ENCODE measurements at places on chromosomes 3 and 15.

DNA sequence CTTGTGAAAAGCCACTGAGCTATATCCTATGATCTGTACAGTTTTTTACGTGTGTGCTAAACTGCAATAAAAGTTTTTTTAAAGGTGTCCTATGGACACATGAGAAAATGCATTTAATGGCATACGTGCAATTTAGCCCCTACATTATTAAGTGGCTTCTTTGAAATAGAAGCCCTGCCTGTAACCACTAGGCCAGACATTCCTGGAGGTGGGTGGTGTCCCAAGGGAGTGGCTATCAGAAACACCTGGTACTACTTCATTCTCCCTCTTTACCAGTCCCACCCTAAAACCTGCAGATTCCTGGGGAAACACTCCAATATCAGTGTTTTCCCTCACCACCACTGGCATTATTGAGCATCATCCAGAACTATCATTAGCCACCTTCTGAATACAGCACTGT lies 100.0 kb downstream of the OXNAD1 start:
- no peak for DNase-seq

DNA sequence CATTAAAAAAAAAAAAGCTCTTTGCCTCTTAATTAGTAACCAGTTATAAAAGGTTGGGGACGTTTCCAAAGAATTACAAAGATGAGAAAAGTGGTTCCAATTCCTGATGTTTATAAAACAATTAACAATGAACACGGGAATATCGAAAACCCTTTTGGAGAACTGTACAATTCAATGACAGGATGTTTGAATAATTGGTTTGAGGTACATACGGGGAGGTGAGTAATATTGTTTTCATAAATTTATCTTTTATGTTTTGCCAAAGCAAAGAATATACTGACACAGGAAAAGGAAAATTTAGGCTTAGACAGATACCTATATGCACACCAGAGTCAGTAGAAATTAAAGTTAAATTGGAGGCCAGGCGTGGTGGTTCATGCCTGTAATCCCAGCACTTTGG lies 94.6 kb upstream of the LMOD3 start:
- DNase-seq, result no peak

DNA sequence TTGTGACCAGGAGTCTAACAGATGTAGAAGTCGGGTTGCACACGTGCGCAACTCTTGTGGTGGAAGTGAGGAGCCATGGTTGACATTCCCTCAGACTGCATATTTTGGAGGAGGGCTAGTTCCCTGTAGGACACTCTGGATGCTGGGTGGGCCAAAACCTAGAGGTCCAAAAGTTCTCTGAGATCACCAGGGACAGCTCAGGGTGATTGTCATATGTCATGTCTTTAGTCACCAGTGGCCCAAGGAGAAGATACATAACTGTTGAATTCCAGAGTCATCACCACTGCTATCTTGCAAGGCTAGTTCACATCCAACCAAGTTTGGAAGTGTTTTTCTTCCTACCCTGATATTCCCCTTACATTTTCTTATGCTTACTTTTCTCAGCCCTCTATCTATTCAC lies 95.2 kb upstream of the C3orf80 start:
- no peak for DNase-seq

DNA sequence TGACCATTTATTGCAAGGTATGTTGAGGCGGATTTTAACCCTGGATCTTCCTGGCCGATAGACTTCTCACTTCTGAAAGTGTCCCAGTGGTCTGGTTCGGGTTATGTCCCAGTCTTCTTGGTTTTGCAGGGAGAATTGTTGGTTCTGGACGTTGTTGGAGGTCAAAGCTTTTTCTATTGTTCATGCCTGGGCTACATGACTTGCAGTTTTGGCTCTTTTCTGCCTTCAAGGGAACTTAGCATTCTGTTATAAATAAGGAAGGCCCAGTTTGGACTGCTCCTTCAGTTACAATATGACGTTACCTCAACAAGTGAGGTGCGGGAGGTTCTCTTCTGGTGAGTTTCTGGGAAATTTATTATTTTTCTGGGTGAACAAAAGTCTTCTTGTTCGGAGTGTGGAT lies 614.3 kb downstream of the DIPK2A start:
- DNase-seq, result no peak

- DNase-seq, result no peak
Measured at GRCh38 chr3:188230962-188231361, 77.0 kb downstream of the LPP start.

DNA sequence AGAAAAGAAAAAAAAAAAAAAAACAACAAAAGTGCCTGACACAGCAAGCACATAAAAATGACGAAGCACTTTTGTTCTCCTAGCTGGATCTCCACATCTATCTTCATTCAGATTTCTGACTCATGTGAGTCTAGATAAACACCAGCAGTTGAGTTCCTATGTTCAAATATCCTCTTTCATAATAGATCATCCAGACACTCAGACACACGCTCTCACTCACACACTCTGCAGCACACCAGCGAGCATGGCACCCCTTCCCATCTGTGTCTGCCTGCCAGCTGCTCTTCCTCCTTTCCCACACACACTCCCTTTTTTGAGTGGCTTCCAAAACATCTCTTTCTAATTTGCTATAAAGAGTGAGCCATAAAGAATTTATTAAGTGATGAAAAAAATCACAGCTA lies 19.8 kb upstream of the CELF6 start:
- DNase-seq, result no peak

DNA sequence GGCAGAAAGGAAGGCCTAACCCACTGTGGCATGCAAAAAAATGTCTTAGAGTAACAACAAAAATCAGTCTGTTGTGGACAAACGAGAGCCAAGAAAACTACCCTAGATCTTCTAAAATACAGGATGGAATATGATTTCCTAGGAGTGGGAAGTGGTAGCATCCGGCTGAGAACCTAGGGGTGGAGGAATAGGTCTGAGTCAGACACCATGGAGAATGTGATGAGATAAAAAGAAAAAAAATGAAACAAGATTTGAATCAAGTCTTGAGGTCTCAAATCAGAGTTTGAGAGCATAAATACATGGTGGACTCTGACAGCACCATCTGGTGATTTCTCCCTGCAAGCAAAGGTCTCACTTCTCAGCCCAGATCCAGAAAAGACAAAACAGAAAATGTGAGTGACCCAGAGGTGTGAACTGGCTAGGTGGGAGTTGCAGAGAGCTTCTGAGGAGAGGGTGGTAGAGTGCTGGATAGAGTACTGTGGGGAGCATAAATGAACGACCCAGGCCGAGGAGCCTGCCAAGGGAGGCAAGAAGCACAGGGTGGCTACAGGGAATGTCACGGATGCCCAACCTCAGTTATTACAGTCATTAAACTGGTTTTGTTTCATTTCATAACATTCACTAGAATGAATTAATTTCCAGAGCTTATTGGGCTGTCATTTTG lies 27.6 kb upstream of the VEPH1 start:
- DNase-seq, result no peak

- DNase-seq, result no peak
Measured at GRCh38 chr3:120090422-120090821, 3.8 kb downstream of the GSK3B start.

GRCh38 chr15:27993996-27994780 lies 104.9 kb downstream of the OCA2 start:
- DNase-seq, result no peak

DNA sequence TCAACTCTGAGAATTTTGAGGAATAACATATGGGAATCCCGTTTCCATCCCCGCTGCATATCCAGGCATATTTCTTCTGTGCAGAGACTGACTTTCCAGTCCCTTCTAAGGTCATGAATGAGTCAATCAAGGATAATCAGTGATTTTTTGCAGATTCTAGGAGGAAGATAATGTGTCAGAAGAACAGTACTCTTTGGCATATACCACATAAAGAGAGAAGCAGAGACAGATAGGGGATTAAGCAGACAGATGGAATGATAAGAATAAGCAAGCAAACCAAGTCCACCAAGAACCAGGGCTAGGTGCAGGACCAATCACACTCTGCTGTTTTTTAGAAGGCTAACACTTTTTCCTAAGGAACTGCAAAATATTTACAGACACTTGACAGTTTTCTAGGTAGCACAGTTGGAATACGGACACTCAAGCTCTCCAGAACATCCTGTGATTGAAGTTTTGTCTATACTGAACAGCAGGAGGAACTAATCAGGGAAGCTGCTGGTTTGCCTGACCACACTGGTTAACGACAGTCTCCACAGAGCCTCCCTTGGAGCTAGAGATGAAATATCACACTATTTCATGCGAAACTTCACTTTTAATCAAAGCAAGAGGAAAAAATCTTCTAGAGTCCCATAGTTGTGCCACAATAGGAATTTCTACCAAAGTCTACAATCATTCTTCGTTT lies 450.0 kb upstream of the KCNMB2 start:
- no peak for DNase-seq

- DNase-seq, result no peak
Measured at GRCh38 chr3:66177026-66177425, 43.8 kb upstream of the SLC25A26 start.

GRCh38 chr15:79179108-79179561 lies 88.6 kb upstream of the RASGRF1 start:
- DNase-seq, result no peak

GRCh38 chr3:169060037-169060436 lies 603.5 kb downstream of the MECOM start:
- DNase-seq, result no peak

DNA sequence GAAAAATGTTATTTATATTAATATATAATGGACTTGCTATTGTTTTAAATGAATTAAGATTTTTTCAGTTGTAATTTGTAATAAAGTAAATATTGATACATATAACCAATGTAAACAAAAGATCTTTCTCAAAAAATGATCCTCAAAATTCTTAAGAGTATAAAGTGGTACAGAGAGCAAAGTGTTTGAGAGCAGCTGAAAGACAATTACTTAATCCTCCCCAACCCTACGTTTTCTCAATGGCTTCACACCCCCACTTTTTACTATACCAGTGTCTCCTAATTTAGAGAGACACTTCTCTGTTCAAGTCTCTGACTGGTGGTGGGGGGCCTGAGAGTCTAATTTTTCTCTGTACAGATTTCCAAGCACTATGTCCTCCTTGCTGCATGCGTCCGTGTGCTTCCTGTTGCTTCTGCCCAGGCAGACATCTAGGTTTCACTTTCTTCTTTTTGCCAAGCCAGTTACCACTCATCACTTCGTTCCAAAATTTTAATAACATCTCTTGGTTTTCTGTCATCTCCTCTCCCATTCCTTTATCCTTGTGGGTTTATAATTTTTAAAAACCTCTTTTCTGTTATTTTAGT lies 276.3 kb upstream of the DNAJC19 start:
- no peak for DNase-seq

GRCh38 chr3:183430325-183430957 lies 2.0 kb upstream of the MCF2L2 start:
- DNase-seq, result no peak

GRCh38 chr15:54506977-54507524 lies 528.8 kb downstream of the UNC13C start:
- DNase-seq, result no peak

All from stimulated activated CD8-positive, alpha-beta memory T cell treated with anti-CD3 and anti-CD28 coated beads, Interleukin-15, amount 100 ng/mL, for 1 hour (primary cell).